Osteoblast (primary cell): ENCODE measurements at places on chromosomes 5 and 9.

- DNase-seq, result no peak
Observed at GRCh38 chr9:31168161-31168560, 1216.3 kb upstream of the ACO1 start.

DNA sequence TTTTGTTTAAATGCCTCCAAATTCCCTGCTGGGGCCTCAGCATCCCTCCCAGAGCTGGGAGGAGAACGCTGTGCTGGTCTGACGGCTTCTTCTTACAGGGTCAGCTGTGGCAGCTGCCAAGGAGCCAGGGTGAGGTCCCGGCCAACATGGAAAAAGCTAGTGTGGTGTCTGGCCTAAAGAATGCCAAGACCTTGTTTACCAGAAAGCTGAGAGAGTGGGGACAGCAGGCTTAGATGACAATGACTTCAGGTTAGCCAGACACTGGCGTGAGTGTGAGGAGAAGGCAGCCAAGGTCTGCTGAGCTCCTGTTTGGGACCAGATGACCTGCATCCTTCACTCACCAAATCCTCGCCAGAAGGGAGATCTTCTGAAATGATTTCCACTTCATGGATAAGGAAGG is 112.5 kb downstream of the CRB2 start:
- no peak for DNase-seq

DNA sequence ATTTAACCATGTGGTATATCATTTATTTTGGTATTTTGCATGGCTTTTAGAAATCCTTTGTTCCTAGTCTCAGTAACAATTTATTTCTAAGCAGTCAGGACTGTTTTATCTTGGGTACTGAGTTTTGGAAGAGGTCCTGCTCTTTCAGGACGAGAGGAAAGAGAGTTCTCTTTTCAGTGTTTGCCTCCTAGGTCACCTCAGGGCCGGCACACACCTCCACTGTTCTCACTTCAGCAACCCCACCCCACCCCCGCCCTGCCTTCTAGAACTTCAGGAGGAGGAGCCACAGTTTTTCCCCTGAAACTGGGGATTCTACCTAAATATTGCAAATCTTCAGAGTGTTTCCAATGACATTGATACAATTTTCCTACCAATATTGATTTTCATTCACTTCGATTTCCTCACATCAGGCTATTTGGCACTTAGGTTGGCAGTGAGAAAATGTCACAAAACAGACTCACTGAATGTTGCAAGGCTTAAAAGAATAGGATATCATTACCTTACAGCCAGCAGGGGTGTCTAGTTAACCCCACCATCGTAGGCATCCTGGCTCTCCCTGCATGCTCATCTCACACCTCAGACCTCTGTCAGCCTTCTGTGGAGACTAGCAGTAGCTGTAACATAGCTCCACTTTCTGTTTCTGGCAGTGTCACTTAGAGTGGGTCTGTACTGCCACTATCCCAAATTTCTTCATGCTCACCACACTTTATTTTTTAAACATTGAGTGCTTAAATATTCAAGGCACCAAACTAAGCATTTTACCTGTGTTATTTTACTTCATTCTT is 5.4 kb downstream of the IGIP start:
- DNase-seq, result no peak

- DNase-seq, result no peak
Observed at GRCh38 chr5:96634881-96635280, 27.3 kb upstream of the CAST start.

DNA sequence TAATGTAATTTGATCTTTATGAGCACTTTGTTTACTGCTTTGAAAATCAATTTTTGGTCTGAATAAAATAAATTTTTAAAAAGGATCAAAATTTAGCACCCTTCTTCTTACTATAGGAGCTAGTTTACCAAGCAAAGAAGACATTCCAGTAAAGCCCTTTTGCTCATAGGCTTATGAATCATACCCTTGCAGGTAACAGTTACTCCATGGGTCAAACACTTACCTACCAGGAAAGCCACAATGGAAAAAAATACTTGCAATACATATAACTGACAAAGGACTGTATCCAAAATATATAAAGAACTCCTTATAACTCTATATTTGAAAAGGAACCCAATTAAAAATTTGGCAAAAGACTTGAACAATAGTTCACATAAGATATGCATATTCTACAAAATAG is 66.6 kb downstream of the SHOC1 start:
- no peak for DNase-seq

- DNase-seq, result no peak
Observed at GRCh38 chr9:126664900-126665643, 51.3 kb downstream of the LMX1B start.

- no peak for DNase-seq
Observed at GRCh38 chr9:13755551-13755950, 476.1 kb upstream of the MPDZ start.

GRCh38 chr9:122463828-122464632 is 13.7 kb downstream of the OR1J1 start:
- no peak for DNase-seq

DNA sequence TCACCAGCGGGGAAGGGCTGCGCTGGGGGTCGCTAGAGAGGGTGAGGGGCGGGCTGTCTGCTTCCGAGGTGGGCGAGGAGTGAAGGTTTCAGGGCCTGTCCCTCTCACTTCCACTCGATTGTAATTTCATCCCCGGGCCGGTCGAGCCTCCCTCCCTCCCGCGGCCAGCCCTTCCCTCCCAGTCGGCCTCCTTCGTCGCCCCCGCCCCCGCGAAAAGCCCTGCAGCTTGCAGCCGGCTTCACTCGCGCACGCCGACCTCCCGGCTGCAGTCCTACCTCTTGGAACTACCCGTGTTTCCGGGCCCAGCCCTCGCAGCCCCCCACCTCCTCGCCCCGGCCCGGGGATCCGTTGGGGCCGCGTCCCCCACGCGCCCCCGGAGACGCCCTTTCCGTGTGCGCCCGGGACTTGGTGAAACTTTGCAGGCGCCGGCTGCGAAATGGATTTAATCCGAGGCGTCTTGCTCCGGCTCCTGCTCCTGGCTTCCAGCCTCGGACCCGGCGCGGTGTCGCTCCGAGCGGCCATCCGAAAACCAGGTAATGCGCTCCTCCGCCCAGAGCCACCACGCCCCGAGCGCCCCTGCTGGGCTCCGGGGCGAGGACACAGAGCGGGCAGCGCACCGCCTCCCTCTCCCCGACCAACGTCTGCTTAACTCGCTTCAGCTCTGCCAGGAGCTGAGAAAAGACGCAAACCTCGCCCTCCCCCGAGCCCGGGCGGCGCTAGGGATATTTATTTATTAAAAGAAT is at the start of gene EGFLAM:
Gene EGFLAM (plus strand): TSS at position 241 of the 743 bp plus-strand sequence. CDS start 196 bp downstream, at position 437.
- DNase-seq, result peak; percentile 79

DNA sequence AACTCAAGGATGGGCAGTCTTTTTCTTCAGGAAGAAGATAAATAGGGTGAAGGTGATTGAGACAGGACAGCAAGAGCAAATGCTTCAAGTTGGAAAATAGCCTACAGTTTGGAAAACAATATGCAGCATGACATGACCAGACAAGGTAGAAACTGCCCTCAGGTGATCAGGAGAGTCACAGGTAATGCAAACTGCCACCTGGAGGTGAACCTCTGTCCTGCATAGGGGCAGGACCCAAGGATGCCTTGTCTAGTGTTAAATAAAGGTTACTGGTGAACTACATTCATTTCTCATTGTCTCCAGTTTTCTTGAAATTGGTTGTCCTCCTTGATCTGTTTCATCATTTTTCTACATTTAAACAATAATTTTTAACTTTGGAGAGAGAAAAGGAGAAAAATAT is 232.1 kb downstream of the SEMA5A start:
- no peak for DNase-seq

GRCh38 chr5:142900927-142901326 is 130.8 kb downstream of the ARHGAP26 start:
- DNase-seq, result no peak

GRCh38 chr5:11174591-11174990 is 413.6 kb upstream of the DAP start:
- no peak for DNase-seq

GRCh38 chr5:172958331-172959046 is 735 bp upstream of the RPL26L1 start:
- DNase-seq, result peak; percentile 76

DNA sequence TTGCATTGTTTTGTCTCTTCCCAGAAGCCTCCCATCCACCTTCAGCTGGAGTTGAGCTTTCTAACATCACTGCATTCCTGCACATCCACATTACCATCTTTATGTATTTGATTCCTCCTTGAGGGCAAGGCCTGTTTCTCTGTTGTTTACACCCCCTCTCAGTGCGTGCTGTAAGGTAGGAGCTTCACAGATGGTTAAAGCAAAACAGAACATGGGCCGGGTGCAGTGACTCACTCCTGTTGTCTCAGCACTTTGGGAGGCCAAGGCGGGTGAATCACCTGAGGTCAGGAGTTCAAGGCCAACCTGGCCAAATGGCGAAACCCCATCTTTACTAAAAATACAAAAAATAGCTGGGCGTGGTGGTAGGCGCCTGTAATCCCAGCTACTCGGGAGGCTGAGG is 110.9 kb downstream of the KCNIP1 start:
- DNase-seq, result no peak

- peak; percentile 99 for DNase-seq
Observed at GRCh38 chr9:127561491-127562278, 50.4 kb upstream of the STXBP1 start.
